ENCODE measurements at places on chromosomes 1 and 21. TPM values are rescaled to one million over a fixed set of nuclear protein-coding genes. Genes with fewer than 3 reads are reported as not detected.

Gene IFNLR1
- polyA plus RNA-seq: 6.1 TPM

Gene PRAMEF18
- polyA plus RNA-seq: not detected

Gene GTF2B
- polyA plus RNA-seq: 25.7 TPM

Gene PFKFB2
- 3.1 TPM for polyA plus RNA-seq

Gene RGSL1
- not detected for polyA plus RNA-seq

Gene CD1E
- polyA plus RNA-seq: not detected

Gene GSTM4
- 10.9 TPM for polyA plus RNA-seq

Gene ABCG1
- polyA plus RNA-seq: 1.5 TPM

Gene CZIB
- 37.2 TPM for polyA plus RNA-seq

Gene SMPDL3B
- polyA plus RNA-seq: 0.63 TPM

Gene TMEM52
- polyA plus RNA-seq: 1.8 TPM

Gene SPRR1A
- 9.4 TPM for polyA plus RNA-seq

Gene TMEM200B
- polyA plus RNA-seq: 7.2 TPM

Gene NKAIN1
- not detected for polyA plus RNA-seq

Gene MXRA8
- 0.36 TPM for polyA plus RNA-seq

DNA sequence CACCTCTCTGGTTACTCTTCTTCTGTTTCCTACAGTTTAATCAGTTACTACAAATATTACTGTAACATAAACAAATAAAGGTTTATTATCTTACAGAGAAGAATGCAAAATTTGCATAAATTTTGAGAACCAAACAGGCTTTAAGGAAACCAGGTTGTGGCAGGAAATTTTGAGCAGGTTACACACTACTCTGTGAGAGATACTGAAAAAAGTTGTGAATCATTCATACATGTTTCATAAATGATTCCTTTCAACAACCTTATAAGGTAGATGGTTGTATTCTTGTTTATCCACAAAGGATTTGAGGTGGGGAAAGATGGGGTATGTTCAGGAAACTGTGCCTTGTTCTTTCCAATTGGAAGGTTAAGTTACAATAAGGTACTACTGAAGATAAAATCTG lies 58.6 kb downstream of the MAST2 start:
- no peak for DNase-seq

GRCh38 chr1:223834660-223835263 lies 11.0 kb downstream of the TP53BP2 start:
- peak; percentile 44 for DNase-seq

DNA sequence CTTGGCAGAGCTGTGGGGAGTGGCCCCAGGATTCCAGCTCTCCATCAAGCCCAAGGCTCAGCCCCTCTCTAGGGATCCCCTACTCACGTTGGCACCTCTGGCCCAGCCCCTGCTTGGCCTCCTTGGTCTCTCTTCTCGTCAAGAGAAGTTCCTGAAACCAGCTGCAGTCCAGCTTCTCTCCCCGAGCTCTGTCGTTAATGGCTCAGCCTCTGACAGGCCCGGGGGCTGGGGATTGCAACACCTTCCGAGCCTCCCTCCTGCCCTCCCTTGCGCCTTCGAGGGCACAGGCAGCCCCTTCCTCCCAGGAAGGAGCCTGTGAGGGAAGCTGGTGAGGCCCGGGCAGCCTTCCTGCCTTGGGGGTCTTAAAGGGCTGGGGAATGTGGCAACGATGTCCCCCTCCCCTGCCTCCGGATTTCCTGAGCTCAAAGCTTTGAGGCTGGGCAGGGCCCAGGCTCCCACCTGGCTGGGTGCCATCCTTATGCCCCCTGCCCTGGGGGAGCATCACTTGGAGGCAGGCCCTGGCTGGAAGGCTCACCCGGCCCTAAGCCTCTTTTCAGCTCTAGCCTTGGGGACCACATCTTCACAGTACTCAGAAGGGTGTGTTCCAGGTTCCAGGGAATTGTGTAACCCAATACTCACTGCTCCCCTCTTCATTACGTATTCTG lies at the start of gene CSF3R:
Gene CSF3R, minus strand, starts transcription at position 190 of the 665 bp plus-strand sequence. CDS start 3,417 bp downstream, outside the sequence.
- no peak for DNase-seq

GRCh38 chr1:59364037-59364436 lies 67.1 kb downstream of the FGGY start:
- no peak for DNase-seq

DNA sequence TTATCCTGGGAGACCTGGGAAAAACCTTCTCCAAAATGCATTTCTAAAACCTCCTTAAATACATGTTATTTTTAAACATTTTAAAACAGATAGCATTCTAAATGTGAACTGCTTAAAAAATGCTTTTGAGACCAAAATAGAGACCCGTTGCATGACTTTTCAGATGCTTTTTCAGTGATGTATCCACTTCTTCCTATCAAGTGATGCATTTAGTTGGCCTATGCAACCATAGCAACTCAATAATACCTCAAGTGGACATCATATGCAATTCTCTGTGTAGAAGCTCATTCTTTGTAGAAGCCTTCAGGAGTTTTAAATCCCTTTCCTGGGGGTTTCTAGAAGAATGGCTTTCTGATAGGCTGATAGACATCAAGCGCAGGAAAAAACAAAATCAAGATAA lies 94.5 kb upstream of the RAVER2 start:
- no peak for DNase-seq

DNA sequence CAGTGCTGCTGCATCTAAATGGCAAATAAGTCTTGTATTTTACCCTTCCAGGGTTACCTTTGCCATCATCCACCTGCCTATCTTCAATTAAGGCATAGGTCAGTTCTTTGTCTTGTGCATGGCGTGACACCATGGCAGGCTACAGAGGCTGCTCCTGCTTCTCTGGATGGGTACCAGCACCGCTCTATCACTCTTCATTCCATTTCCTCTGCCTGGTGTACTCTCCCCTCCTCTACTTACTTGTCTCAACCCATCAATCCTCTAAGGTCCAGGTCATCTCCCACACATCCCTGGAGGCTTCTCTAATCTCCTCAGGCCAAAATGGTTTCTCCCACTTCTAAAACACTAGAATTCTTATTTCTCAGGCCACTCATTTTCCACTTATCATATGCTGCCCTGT lies 257.5 kb downstream of the BARHL2 start:
- DNase-seq: no peak

- no peak for DNase-seq
Observed at GRCh38 chr1:244296003-244296402, 155.7 kb downstream of the ADSS2 start.

GRCh38 chr1:17272646-17273045 lies 23.7 kb downstream of the PADI3 start:
- no peak for DNase-seq

DNA sequence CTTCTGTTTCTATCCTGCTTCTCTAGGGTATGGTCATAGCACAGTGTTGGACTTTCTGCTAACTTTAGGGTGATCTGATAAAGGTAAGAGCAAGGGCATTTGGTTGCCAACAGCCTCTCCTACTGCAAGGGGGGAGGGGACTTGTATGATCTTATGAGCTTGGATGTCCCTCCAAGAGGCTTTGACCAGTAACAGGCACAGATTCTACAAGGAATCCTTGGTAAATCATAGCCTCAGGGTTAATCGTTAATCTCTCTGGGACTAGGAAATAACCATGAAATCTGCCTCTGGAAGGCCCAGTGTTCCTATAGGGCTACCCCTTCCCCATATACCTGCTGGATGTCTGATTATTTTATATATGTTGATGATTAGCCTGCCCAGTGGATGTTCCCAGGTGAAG lies 134.8 kb upstream of the TNFSF4 start:
- no peak for DNase-seq

Measured in foreskin keratinocyte (primary cell).